ENCODE measurements at places on chromosomes 2 and 18.

DNA sequence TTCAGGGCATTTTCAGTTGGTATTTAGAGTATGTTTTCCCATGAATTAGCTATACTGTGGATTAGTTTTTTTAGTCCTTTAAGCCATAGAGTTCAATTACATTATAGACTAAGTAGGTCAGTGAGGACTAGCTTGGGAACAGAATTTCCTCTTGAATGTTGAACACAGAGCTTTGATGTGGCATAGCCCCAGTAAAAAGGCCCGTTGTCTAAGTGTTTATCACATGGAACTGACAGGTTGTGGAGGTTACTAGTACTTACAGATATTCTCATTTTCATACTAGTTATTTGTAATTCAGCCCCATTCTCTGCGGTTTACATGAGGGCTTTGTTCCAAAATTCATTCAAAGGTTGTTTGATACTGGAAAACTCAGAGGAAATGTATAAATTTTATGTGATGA is 6.2 kb downstream of the INSIG2 start:
- no peak for DNase-seq

DNA sequence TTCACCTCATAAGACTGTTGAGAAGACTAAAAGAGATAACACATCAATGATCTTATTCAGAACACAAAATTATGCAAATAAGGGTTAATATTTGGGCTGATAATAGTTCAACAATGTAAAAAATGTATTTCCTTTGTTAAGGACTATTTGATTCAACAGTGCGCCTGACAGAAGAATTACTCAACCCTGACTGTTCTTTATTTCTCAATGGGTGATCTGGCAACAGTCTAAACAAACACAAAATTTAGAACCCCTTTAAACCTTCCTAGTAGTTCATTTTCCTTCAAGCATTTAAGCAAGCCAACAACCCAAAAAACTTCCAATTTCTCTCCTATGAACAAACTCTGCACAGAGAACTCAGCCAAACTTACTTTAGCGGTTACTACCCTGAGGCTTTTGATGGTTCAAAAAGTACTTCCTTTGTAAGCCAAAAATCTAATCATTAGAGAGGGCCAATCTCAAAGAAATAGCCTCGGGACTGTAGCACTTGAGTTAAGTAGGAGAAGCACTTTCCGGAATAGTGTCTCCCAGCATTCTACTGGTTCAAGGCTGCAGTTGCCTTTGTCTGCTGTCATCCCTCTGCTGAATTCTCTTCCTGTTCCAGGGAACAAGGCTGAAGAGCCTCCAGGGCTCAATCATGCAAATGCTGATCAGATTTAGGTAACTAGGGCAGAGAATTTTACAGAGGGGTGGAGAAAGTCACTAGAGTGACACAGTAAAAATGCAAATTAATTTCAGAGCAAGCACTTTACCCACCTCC is 40.9 kb upstream of the MAPK4 start:
- DNase-seq = no peak

GRCh38 chr2:230947908-230948365 is 22.9 kb upstream of the GPR55 start:
- DNase-seq = no peak

GRCh38 chr2:201983800-201984199 is 49.9 kb upstream of the FZD7 start:
- no peak for DNase-seq

DNA sequence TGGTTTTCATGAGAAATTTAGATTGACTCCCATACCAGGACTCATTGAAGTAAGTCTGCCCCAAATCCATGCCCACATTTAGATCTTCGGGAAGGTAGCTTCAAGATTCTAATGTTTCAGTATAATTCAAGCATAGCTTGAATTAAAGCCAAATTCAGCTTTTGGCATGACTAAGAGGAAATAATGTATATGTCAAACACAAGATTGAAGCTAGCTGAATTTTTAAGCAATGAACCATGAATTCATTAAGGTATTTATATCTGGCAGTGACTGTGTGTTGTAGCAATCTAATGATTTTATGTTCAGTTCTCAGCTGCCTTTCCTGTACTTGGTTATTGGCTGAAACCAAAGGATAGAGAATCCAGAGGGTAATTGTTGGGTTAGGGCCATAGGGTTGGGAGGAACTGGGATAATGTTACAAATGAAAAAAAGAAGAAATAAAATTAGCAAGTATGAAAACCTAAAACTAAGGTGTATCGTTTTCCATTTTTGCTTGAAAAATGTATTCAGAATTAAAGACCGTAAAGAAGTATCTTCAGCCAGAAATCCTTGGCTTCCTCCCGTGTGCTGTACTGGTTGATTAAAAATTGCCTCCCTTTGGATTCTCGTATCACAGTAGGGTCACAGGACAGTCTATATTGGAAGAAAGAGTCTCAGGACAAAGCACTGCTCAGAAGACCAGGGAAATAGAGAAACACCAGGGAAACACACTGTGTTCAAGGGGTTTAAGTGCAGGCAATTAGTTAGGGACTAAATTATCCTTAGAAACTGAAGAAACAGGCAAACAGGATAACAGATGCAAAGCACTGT is 119.0 kb upstream of the FN1 start:
- no peak for DNase-seq

DNA sequence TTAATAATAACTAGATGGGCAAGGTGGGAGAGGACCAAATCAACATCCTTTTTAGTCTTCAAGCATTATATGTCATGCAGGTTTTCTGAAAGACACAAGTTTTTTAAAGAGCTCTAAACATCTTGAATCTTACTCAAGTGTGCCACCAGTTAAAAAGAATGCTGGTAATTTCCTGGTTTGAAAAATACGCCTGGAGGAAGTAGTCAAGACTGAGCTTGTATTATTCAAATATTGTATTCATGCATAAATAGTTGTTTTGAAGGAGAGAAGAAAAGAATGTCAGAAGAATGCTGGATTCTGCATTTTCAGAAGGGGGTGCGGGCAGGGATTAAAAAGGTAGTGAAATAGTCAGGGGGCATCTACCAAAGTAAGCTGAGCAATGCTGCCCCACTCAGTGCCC is 90.7 kb downstream of the WDPCP start:
- no peak for DNase-seq

- DNase-seq = no peak
Observed at GRCh38 chr2:129331638-129332037, 647.8 kb upstream of the RAB6C start.

- DNase-seq = no peak
Observed at GRCh38 chr2:15712551-15713342, 121.1 kb downstream of the DDX1 start.

GRCh38 chr18:49072940-49073339 is 122.2 kb upstream of the SMAD7 start:
- DNase-seq = no peak

DNA sequence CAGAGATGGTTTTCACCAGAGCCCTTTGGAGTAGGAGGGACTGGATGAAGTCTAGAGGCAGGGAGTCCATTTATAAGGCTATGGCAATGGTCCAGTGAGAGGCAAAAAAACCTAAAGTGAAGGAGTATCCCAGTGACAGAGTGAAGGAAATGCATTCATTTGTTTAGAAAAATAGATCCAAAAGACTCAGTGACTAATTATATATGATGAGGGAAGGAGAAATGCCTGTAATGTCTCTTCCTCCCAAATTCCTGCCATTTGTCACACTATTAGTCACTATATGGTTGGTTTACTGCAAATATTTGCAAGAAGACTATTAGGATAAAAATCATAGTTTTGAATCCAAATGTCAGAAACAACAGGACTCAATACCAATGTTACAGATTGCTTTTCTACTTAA is 104.2 kb downstream of the ZNF521 start:
- DNase-seq = no peak

GRCh38 chr2:181894381-181894780 is 2.9 kb downstream of the ITPRID2 start:
- DNase-seq = no peak

- DNase-seq = no peak
Observed at GRCh38 chr2:189585226-189585756, 4.7 kb upstream of the SLC40A1 start.

GRCh38 chr2:135638825-135639224 is 102.8 kb upstream of the UBXN4 start:
- no peak for DNase-seq

- no peak for DNase-seq
Observed at GRCh38 chr18:63283305-63284094, 36.1 kb downstream of the BCL2 start.
